H9 (cell line): ENCODE measurements at places on chromosomes 5 and 9. TPM values are rescaled to one million over a fixed set of nuclear protein-coding genes. Genes with fewer than 3 reads are reported as not detected.
A peak's percentile ranks its signal among the peaks of the same experiment; 100 is the strongest.

DNA sequence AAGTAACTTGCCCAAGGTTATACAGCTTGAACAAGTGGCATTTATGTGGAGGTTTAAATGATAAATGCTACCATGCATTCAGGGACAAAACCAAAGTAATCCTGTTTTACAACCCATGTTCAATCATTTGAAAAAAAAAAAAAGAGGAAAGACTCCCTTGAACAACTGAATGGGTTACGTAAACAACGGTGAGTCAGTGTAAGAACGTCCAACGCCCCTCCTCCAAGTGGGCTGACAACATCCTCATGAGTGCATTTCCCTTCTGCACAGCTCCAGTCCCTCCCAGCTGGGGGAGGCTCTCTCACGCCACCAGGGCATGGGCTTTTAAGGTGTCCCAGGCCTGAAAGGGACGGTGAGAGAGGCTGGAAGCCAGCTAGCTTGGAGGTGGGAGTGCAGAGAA is 90.0 kb downstream of the PRRT1B start:
- DNase-seq = peak; percentile 53
- H3K36me3 ChIP-seq = peaks cover 19% of the 10 kb centered on the region
- peaks cover 2% of the 10 kb centered on the region; the same call in 1 of the 2 replicates for H3K4me1 ChIP-seq
- no peaks in the 10 kb centered on the region for H3K27me3 ChIP-seq
- H3K4me3 ChIP-seq = no peak overlapping the region

DNA sequence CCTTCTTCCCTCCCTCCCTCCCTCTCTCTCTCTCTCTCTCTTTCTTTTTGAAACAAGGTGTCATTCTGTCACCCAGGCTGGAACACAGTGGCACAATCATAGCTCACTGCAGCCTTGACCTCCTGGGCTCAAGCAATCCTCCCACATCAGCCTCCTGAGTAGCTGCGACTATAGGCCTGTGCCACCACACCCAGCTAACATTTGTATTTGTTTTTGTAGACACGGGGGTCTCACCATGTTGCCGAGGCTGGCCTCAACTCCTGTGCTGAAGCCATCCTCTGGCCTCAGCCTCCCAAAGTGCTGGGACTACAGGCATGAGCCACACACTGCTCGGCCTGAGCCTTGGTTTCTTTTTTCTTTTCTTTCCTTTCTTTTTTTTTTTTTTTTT is 45.8 kb downstream of the PLPP7 start:
- H3K4me1 ChIP-seq = no peaks in the 10 kb centered on the region; the same call in 1 of the 2 replicates
- no peak overlapping the region for H3K27ac ChIP-seq
- H3K36me3 ChIP-seq = no peaks in the 10 kb centered on the region
- H3K27me3 ChIP-seq = no peaks in the 10 kb centered on the region
- DNase-seq = no peak
- H3K4me3 ChIP-seq = no peak overlapping the region

DNA sequence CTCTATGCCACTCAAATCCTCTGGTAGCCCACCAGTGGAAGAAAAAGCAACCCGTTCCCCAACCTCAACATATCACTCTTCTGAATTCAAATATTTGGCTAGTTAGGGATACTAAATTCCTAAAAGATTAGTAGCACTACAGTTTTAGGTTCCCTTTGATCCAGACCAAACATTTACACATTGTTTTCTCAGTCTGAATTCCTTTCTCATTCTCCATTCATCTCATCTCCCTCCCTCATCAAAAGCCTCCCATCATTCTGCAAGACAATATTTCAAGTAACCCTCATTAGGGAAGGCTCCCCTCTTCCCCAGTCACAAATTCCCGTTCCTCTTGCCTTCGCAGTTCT is 26.3 kb downstream of the ADAM19 start:
- no peaks in the 10 kb centered on the region for H3K27me3 ChIP-seq
- no peaks in the 10 kb centered on the region; the same call in 1 of the 2 replicates for H3K4me1 ChIP-seq
- H3K36me3 ChIP-seq = peaks cover 2% of the 10 kb centered on the region; the same call in 1 of the 2 replicates
- no peak for DNase-seq

GRCh38 chr9:14650596-14650995 is 42.6 kb downstream of the ZDHHC21 start:
- H3K4me3 ChIP-seq = no peak overlapping the region
- H3K27ac ChIP-seq = no peak overlapping the region
- no peaks in the 10 kb centered on the region for H3K4me1 ChIP-seq
- no peaks in the 10 kb centered on the region for H3K27me3 ChIP-seq

Gene SVEP1
- 0.17 and 0.24 TPM in 2 replicates for total RNA-seq

DNA sequence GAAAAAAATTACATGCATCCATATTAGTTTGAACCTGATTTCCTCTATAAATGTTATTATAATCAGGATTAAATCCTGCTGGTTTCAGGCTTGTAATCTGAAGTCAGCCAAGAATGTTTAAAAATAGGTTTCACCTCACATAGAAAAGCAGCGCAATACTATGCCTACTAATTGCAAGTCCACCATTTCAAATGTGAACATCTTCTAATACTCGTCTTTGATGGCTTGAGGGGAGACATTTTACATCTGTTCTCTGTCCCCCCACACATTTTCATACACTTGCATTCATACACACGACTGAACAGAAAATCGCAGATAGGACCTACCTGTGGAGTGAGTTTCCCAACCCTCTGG is 41.8 kb downstream of the FREM1 start:
- no peaks in the 10 kb centered on the region for H3K4me1 ChIP-seq
- H3K36me3 ChIP-seq = no peaks in the 10 kb centered on the region
- no peaks in the 10 kb centered on the region for H3K27me3 ChIP-seq

DNA sequence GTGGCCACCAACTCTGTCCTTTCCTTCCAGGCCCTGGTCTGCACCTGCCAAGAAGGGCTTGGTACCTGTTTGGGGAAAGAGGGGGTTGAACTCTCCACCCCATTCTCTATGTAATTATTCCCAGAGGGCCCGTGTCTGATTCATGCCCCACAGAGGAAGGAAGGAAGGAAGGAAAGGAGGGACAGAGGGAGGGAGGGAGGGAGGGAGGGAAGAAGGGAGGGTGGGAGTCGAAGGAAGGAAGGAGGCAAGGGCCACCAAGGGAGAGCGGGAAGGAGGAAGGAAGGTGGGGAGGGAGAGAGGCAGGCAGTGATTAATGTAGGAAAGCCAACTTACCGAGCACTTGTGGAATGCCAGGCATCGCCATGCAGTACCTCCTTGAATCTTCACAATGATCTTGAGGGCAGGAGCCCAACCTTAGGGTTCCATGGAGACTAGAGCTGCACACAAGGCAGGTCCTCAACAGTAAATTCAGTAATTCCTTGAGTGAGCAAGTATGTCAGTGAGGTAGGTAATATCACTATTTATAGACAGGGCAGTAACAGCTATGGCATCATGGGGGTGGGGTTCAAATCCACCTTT is 75.8 kb downstream of the FGF18 start:
- peaks cover 4% of the 10 kb centered on the region; the same call in 1 of the 2 replicates for H3K4me1 ChIP-seq
- DNase-seq = no peak
- no peak overlapping the region for H3K4me3 ChIP-seq
- H3K27ac ChIP-seq = no peak overlapping the region

DNA sequence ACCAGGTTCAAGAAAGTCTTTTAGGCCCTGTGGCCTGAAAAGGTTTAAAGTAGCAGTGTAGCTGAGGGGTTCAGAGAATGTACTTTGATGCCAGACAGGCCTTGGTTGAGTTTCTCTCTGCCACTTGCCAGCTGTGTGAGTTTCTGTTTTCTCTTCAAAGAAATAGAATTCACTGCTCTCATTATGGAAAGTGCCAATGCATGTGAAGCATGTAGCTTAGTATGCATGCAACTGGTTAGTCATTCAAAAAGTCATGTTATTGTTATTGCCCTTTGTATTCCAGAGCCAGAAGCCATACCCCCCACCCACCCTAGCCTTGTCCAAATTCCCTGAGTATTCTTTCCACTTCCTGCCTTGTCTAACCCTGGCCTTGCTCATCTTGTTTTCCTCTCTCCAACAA is 101.7 kb downstream of the ADRB2 start:
- peaks cover 8% of the 10 kb centered on the region; the same call in 1 of the 2 replicates for H3K4me1 ChIP-seq
- DNase-seq = no peak
- H3K4me3 ChIP-seq = no peak overlapping the region
- H3K27ac ChIP-seq = no peak overlapping the region
- no peaks in the 10 kb centered on the region; the same call in 2 of the 3 replicates for H3K36me3 ChIP-seq
- no peaks in the 10 kb centered on the region for H3K27me3 ChIP-seq

Gene HRCT1
- total RNA-seq = not detected in 2 replicates

- H3K4me1 ChIP-seq = peaks cover 3% of the 10 kb centered on the region
- no peak overlapping the region for H3K4me3 ChIP-seq
- H3K27me3 ChIP-seq = no peaks in the 10 kb centered on the region
- H3K36me3 ChIP-seq = no peaks in the 10 kb centered on the region
- DNase-seq = no peak
Observed at GRCh38 chr5:11791792-11792191, 112.5 kb downstream of the CTNND2 start.

Gene SKIC3
- total RNA-seq = 64.7 and 69.3 TPM in 2 replicates
